ENCODE measurements at places on chromosomes 4 and X.

- DNase-seq, result no peak
Observed at GRCh38 chr4:166143227-166143626, 270.2 kb downstream of the TLL1 start.

- DNase-seq, result no peak
Observed at GRCh38 chr4:25638806-25639205, 16.8 kb upstream of the SLC34A2 start.

DNA sequence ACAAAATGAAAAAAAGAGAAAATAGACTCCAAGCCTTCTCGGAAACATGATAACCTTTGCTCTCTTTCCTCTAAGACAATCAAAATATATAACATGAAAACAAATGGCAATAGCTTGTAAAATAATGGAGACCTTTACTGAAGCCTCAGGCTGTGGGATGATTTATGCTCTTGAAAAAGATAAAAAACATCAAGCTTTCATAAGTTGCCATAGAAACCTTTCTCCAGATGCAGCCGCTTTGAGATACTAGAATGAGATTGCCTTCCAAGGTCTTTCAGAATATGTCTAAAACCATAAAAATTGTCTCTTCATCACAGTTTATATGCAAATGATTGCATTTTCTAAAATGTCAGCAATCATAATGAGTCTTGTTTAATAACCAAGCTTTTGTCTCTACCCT lies 31.6 kb downstream of the MAOB start:
- DNase-seq, result no peak

GRCh38 chrX:38929966-38930421 lies 128.7 kb downstream of the MID1IP1 start:
- peak; percentile 10 for DNase-seq

DNA sequence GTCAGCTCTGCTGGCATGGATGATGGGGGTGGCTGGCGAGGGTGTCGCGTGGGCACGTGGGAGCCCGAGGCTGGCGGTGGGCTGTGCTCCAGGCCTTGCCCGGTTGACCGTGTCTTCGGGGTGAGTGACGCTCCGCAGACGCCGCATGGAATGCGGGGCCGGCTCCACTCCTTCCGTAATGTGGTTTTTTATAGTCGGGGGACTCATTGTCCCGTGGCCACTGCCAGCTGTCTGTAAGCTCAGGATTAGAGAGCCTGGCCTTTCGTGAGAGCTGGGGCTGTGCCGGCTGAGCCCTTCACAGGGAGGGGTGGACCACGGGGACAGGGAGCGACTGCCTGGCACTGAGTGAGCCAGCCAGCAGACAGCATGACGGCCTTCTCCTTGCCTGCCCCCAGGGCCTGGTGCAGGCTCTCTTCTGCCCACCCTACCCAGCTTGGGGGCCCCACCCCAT lies 20.4 kb downstream of the DOK7 start:
- no peak for DNase-seq

DNA sequence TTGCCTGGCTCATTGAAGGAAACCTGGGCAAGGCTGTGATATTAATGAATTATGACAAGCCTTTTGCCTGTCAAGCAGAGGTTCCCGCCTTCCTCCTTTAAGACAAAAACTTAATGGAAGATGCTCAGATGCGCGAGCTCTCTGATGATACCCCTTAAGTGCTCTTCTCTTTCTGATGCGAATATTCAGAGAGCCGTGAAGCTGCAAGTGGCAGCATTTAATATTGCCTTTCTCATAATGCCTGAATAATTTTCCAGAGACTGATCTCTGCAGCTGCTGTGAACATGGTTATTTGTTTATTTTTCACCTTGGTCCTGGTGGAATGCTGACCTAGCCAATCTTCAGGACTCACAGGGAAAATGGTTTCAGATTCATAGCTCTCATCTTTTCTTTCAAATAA lies 251.8 kb downstream of the TENM3 start:
- DNase-seq, result no peak

DNA sequence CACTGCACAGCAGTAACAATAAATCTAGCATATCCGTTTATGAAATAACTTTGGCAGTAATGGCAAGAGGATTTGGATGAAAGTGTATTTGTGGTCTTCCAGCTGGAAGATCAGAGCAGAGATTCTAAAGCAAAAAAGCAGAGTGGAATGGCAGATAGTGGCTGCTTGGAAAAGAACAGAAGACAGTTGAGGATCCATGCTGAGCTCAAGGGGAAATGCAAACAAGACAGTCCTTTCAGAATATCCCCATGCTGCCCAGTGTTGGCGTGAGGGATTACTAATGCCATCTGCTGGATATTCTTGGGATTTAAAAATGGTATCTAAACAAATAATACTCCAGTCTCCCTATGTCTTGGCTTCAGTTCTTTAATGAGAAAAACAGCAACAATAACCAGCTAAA lies 629.1 kb upstream of the ATOH1 start:
- DNase-seq, result peak; percentile 9

- peak; percentile 46 for DNase-seq
Observed at GRCh38 chr4:173257732-173258717, 76.1 kb downstream of the HMGB2 start.

GRCh38 chrX:2664502-2664901 lies 26.6 kb upstream of the CD99 start:
- peak; percentile 55 for DNase-seq

- DNase-seq, result no peak
Observed at GRCh38 chr4:156954587-156954986, 17.0 kb downstream of the PDGFC start.

GRCh38 chr4:47704693-47705325 lies 133.1 kb downstream of the CORIN start:
- no peak for DNase-seq

DNA sequence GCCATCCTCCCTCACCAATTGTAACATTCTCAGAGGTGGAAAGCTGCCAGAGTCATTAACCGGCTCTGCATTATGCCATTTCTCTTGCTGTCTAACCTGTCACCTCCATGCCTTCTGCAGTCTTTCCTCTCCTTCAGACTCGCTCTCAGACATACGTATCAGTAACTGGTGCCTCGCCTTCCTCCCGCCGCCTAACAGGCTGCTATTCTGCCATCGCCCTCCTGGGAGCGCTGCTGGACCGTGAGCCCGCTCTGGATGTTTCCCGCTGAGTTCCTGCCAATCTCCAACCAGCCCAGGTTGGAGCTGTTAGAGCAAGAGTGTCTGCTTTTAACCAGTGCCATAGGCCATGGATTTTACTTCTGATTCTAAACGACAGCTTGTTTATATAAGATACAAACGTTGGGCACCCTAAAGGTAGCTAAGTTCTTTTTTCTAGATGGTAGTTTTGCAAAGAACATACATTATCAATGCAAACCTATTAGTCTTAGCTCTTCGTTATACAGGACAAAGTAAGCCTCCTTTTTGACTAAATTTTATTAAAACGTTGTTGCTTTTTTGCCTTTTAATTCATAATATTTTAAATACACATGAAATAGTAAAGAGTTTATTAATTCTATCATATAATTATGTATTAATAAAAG lies 59.5 kb upstream of the NEIL3 start:
- DNase-seq, result peak; percentile 15

- DNase-seq, result no peak
Observed at GRCh38 chr4:67853336-67853735, 30.5 kb downstream of the TMPRSS11D start.

DNA sequence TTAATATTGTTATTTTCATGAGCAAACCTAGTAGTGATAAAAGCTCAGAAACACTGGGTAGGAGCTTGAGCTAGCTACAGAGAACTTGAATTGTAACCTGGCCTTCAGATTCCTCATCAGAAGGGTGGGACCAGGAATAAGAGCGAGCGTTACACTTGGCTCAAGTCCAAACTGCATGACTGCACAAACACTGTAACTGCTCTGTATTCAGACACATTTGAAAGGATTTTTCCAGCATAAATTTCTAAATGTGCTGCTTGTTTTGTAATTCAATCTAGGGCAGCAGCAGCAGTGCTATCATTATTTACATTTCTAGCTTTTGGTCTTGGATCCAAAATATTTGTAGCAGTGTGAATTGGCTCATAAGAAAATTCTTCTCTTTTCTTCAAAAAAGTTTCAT lies 133.0 kb upstream of the TMLHE start:
- no peak for DNase-seq

- DNase-seq, result no peak
Observed at GRCh38 chr4:169621731-169622492, 1.5 kb downstream of the CLCN3 start.

- no peak for DNase-seq
Observed at GRCh38 chr4:158581161-158581560, 59.5 kb downstream of the RXFP1 start.

DNA sequence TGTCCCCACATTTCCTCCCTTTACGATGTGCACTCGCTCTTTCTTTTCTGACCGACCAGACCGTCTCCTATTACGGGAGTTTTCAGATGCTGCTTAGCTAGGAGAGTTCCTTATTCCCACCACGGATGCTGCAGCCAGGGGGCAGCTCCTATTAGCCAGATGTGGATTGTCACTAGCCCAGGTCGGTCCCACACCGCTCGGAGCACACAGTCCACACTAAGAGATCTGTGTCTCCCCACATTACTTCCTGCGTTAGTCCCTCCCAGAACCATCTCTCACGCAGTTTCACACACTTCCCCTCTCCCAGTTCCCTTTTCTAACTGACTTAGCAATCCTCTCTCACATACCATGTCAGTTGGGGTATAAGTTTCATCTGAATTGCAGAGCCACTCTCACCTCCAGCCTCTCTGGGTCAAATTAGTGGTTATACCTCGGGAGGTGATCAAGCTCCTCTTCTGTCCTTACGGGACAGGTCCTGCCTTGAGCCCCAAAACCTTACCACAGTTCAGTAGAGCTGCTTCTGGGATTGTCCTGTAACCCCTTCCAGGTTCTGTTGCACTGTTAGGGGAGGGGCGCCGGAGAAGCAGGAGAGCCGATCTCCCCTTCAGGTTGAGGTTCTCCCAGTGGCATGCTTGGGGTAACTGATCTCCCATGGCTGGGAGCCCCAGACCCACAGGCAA lies 28.2 kb downstream of the SULT1E1 start:
- no peak for DNase-seq

DNA sequence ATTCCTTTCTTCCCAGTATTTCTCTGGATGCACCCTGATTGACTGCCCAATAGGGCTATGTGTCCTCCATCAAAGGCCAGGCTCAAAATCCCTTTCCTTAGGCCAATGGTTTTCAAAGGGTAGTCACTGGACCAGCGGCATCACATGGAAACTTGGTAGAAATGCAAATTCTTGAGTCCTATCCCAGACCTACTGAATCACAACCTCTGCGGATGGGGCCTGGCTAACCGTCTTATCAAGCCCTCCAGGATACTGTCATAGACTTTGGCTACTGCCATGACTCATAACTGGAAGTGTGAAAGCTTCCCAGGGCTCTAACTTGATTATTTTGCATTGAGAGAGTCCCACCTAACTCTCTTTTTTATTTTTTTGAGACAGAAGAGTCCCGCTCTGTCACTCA lies 71.9 kb upstream of the TFDP3 start:
- DNase-seq, result no peak

- DNase-seq, result no peak
Observed at GRCh38 chrX:1673337-1673736, 58.5 kb downstream of the ASMT start.

GRCh38 chr4:114864060-114864459 lies 249.4 kb downstream of the NDST4 start:
- no peak for DNase-seq

DNA sequence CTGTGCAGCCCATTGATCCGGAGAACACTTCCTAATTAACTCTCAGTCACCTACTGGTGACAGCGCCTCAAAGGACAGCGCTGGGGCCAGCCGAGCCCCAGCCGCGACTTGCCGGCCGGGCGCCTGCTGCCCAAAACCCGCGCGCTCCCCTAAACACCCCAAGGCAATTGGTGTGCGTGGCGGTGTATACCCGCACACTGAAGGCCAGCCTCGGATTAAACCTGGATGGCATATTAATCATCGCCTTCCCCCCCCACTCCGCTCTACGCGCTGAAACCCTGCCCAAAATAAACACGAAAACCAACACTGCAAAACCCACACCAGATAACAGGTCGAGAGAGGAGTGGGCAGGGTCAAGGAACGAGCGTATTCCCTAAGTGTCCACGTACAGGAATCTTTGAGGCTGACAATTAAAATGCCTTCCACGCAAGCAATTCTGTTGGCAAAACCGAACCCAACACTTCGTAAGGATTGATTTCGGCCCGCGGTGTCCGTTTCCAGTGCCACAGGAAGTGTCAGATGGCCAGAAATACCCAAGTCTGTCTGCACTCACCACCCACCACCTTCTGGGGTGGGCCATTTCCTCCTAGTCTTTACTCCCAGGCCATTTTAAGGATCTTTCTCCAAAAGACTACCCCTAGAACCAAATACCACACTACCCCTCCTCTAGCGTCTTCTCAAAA lies 2.7 kb downstream of the BCOR start:
- DNase-seq, result no peak

DNA sequence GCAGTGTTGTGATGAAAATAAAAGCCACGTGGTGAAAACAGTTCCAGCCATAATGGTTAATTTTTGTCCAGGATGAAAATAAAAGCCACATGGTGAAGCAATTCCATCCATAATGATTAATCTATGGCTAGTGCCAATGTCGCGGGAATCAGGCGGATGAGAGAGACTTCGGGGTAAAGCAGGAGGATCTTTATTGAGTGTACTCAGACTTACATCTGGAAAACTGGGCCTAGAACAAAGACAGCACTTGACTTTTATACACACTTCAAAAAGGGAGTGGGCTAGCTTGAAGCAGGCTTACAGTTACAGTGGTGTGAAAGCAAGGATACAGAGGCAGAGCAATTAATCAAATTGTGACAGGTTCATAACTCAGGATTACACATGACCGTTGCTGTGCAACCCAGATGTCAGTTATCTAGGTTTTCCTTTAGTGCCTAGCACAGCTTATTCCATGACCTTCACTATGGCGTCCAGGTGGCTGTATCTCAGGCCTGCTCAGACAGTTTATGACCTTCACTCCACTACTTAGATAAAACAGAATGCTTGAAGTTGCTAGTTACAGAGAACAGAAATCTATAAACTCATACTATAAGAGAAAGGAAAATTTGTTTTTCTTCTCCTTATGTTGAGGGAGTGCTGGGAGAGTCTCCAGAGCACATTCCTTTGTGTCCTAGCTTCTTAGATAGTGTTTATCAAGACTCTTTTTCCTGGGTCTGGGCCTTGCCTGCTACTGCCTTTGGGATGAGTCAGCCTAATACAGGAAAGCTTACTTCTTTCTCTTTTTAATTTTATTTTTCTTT lies 5.9 kb upstream of the PLA2G12A start:
- DNase-seq, result no peak

DNA sequence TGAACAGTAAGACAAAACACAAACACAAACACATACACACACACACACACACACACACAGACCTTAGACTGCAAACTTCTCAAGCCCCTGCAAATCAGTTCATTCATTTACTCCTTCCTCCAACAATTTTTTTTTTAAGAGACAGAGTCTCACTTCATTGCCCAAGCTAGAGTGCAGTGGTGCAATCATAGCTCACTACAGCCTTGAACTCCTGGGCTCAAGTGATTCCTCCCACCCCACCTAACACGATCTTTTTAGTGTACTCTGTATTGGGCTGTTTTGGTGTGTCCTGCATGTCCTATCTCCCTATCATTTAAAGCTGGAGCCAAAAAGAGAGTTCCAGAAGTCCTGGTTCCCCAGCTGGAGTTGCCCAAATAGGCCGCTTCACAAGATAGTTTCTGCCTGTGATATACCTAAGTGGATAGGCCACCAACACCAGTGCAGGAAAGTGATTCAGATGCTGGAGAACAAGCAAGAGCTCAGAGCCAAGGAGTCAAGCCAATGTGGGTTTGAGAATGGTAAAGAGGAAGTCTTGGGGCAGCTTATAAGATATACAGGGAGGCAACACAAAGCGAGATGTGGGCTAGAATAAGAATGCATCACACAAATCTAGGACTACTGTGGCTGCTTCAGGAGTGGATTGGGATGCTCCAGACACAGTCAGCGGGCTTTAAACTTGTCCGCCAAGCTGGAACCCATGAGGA lies 85.4 kb upstream of the RAPGEF2 start:
- DNase-seq, result no peak

GRCh38 chr4:3304831-3305609 lies 12.2 kb downstream of the RGS12 start:
- DNase-seq, result no peak

Data from HFF-Myc (cell line).